ENCODE measurements at places on chromosomes 5 and 9.

DNA sequence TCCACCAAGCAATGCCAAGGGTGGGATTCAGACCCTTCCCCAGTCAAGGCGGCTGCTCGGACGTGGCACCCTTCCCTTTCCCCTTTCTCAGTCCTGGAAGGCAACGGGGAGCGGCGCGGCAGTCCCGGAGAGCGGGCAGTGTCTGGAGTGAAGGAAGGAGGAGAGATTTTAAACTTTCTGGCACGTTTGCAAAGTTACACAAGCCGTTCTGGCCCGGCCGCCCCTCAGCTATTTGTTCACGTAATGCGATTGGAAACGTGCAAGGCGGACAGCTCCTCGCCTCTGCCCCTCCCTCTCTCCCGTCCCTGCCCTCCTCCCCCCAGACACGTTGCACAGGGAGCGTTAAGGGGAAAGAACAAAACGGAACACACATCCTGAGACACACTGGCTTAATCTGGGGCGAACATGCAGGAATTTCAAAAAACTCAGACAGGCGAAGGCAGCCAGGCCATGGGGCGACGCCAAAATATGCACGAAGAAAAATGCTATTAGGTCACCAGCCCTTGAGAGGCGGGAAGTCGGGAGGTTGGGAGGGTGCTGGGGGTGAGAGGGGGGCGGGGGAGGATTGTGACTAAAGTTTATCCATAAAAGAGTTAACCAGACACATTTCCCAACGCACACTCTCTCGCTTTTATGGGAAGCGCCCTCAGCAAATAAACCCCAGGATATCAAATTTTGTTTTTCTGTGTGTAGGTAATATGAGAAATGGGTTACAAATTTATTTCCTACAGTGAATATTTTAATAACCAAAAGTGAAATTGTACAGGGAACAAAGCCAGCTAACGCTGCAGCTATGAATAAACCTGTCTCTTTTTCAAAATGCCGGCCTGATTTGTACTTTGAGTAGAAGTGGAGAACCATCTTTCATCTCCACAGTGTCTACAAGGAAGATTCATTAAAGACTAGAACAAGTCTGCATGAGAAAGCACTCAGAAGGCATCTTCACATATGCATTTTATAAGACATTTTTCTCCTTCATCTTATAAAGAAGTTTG is at the start of gene LOX:
LOX (minus strand) TSS at position 144 of the 995 bp plus-strand sequence. CDS start 274 bp downstream, outside the sequence.
- DNase-seq: peak; percentile 75

DNA sequence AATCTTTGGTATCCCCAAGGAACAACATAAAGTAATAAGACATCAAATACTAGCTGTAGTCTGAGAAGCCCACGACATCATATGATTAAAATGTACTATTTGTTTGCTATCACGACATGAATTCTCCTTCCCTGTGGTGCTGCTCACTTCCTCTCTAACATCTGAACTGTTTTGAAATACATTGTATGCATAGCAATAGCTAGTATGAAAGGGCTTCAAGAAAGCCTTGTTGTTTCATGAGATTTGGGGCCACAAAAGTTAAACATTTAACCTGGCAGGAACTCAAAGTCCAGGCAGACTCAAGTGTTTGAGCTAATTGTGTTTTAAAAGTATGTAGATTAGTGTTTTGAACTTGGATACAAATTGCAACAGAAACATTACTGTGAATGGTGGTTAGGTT is 237.4 kb upstream of the PTGER4 start:
- DNase-seq: no peak

DNA sequence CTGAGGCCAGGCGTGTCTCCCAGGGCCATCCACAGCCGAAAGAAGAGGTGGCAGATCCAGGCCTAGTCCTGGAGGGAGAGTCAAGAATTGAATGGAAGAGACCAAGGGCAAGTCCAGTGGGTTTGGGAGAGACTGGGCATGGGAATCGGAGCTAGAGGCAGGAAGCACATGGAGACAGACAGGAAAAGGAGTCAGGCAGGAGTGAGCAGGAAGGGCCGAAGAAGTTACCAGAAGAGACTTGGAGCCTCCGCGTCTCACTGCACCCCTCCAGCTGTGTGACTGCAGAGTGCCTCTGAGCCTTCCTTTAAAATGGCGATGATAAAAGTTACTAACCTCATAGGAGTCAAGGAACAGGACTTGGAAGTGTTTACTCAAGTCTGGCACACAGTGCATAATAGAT is 64.4 kb upstream of the ANGPTL2 start:
- no peak for DNase-seq

GRCh38 chr5:146313027-146313426 is 25.6 kb upstream of the POU4F3 start:
- no peak for DNase-seq

GRCh38 chr5:143576711-143577484 is 173.4 kb upstream of the NR3C1 start:
- DNase-seq: no peak

DNA sequence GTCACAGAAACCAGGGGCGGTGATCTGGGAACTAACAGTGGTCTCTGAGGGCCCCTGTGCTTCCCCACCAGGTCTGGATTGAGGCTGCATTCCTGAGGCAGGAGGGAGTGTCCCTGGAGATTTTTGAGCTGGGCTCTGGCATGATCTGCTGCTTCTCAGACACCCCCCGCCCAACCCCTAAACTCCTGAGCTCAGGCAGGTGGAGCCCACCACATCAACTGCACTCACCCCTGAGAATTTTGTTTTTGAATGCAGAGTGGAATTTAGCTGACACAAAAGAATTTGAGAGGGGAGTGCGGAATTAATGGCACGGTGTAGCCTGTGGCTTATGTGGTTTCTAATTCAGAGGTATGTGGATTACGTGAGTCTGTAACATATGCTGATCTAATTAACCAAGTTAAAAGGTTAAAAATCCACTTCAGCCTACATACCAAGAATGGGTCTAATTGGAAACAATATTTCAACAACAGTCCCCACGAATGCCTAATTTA is 23.9 kb upstream of the CTSL start:
- no peak for DNase-seq

Measured in cardiac septum (tissue), 1 donor.